ENCODE measurements at places on chromosomes 5 and 9.

DNA sequence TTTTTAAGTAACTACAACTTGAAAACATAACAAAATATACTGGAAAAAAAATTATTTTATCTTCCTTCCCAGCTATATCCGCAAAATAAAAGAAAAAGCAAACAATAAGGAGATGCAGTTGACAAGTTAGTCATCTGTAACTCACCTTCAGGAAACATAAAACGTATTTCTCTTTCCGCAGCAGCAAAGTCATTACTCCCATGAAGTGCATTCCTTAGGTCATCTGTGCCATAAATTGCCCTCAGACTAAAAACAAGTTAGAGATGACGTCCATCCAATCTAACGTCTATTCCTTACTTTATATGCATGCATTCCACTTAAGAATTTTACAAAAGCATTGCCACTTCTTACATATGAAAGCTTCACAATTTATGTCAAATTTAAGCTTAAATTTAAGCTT, 10.9 kb downstream of the NME5 start:
- no peak for DNase-seq

DNA sequence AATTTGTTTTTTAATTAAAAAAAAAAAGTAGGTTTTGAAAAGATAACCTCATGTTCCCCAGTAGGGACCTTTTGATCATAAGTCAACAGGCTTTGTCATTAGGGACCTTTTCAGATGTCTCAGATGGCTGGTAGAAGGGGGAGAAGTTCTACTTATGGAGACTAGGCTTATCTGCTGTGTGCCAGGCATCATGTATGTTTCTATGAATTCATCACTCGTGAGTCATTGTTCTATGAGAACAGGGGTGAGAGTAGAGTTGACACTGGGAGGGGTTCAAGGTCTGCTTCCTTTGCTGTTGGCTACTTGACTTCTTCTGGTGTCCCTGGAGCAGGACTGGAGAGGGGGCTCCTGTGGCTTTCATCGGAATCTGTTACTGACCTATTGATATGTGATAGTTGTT, 138.8 kb downstream of the KDM4C start:
- no peak for DNase-seq

GRCh38 chr5:54090495-54091120, 219.8 kb downstream of the ARL15 start:
- no peak for DNase-seq

- no peak for DNase-seq
Observed at GRCh38 chr5:38719916-38720315, 125.9 kb upstream of the OSMR start.

GRCh38 chr9:7315746-7316145, 483.8 kb downstream of the DMAC1 start:
- no peak for DNase-seq

DNA sequence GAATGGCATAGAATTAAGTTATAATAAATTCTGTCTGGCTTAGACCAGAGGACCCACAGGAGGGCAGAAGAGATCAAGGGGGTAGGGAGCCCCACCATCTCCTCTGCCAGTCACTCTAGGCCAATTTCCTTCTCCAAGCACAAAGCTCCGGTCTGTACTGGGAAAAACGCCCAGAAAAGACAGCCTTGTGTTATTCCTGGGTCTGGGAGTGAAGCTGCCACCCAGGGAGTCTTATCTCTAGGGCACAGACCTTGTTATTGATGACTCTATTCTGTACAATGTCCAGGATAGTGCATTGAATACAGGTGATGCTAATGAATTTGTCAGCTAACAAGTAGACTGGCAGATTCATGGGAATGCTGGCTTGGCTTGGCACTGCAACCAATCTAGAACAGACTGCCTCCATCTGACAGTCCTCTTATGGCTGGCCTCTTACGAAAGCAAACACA, 60.7 kb downstream of the MED27 start:
- no peak for DNase-seq

- DNase-seq: no peak
Observed at GRCh38 chr5:139862313-139862712, 66.7 kb downstream of the PSD2 start.

DNA sequence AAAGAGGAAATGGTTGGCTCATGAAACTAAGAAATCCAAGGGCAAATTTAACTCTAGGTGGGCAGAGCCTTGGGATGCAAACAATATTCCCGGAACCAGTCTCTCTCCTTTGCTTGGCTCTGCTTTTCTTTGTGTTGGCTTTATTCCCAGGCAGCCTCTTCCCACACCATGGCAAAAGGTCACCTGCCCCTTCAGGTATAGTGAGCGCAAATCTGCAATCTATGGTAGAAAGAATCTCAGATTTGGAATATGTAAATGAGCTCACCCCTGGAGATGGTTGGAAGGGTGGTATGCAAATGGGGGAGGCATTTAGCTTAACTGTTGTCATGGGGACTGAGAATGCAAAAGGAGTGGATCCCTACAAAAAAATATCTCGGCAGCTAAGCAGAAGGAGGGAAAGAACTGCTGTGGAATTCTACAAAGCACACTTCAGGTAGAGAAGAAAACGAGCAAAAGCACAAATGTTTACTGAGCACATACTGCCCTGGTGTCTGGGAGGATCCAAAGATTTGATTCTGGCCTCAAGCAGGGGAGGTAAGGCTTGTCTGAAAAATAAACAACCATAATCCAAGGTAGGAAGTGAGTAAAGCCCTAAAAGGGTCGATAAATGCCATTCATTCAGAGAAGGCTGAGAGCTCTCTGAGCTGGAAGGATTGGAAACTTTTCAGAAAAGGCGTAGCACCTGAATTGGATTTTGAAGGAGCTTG, 139.7 kb downstream of the TLE1 start:
- no peak for DNase-seq

GRCh38 chr5:139895647-139896046, 100.0 kb downstream of the PSD2 start:
- DNase-seq: no peak

GRCh38 chr5:132011622-132012343, at the start of gene ACSL6:
ACSL6 (minus strand) TSS chr5:132011658; CDS start chr5:132011553, 105 bp downstream.
- no peak for DNase-seq

DNA sequence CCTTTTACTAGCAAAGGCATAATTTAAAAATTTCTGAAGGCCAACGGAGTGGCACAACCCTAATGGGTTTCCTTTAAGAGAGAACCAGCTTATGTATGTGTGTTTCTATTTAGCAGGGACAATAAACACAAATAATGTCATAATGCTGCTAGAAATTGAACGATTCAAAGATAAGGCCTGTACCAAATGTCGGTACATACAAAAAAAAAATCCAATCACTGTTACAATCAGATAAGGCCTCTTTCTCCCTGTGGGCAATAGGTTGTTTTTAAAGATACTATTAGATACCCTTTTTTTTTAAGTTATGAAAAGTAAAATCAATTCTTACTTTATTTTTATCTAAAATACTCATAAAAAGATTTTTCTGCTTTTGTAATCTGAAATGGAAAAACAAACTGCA, 821.0 kb downstream of the PRELID2 start:
- DNase-seq: no peak

DNA sequence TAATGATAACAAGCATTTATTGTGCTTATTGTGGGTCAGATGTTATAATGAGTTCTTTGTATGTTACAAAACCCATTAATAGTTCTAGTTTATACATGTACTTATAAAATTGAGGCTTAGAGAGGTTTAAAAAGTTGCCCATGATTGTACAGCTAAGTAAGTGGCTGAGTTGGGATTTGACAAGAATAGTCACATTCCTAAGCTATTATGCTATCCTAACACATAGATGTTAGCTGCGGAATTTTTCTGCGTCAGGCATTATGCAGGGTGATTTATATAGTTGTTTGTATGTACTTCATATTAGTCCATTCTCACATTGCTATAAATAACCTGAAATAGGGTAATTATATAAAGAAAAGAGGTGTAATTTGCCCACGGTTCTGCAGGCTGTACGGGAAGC, 12.5 kb downstream of the COMMD10 start:
- no peak for DNase-seq

GRCh38 chr5:79107020-79107796, 4.4 kb upstream of the BHMT start:
- DNase-seq: no peak

GRCh38 chr5:73633060-73633459, 7.1 kb downstream of the ARHGEF28 start:
- no peak for DNase-seq

DNA sequence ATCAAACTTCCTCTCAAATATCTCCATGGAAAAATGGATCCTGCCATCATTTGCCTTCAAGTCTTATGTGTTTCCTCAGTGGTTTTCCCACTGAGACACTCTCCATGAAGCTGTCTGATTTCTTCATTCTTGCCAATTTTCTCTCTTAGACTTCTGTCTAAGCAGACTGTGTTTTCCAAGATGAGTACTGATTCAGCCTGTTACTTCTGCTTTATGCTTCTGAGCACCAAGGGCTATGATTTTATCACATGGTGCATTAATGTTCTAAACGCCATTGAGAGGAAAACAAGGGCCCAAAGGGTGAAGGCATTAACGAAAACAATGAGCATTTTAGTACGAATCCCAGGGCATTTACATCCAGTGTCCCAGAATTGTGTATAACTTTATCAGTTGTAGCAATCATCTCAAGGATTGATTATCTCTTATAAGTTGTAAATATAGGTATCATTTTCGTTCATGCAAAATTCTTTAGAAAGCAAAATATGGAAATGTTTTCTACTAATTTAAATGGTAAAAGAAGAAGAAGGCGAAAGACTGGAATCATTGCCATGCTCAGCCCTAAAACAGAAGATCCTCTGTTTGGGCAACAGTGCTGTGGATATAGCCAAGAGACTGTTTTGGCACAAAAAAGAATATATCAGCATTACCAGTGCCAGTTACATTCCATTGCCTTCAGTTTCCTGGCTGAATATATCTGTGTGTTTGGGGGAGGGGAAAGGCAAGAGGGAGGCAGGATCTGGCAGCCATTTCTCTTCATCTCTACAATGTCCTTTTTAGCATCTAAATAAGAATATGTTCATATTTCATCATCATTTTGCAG, 537.6 kb downstream of the ANXA1 start:
- no peak for DNase-seq

- no peak for DNase-seq
Observed at GRCh38 chr9:122265149-122265915, 650 bp downstream of the MRRF start.

- no peak for DNase-seq
Observed at GRCh38 chr5:95334900-95335538, 50.1 kb upstream of the MCTP1 start.

DNA sequence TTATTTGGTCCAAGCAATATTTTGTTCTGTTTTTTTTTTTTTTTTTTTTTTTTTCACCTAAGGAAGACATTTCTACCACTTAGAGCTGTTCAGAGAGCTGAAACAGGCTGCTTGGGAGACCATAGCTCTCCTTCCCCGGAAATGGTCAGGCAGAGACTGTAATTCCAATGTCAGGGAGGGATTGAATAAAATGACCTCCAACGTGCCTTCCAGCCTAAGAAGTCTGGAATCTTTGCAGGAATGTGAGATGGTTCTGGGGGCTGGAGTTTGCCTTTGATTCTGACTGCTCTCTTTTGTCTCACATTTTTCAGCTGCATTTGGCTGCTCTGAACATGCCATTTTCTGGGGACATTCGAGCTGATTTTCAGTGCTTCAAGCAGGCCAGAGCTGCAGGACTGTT, 38.3 kb upstream of the TGFBR1 start:
- no peak for DNase-seq

DNA sequence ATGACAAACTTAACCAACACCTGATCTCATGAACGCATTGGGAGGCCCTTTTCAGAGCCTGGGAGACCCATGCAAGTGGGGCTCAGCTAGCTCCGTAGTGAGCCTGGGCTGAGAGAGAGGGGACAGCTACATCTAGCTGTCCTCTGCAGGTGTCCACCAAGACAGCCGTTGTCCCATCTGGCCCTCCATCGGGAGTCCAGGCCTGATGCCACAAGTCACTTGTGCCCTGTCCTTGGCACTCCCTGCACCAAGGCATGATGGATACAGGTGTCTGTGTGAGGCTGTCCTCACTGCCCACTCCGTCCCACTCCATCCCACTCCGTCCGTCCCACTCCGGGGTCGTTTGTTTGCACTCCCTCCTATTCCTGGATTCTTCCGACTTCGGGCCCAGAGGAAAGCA, 2.5 kb upstream of the EDF1 start:
- no peak for DNase-seq

- DNase-seq: no peak
Observed at GRCh38 chr5:112681481-112681908, 56.2 kb upstream of the APC start.

DNA sequence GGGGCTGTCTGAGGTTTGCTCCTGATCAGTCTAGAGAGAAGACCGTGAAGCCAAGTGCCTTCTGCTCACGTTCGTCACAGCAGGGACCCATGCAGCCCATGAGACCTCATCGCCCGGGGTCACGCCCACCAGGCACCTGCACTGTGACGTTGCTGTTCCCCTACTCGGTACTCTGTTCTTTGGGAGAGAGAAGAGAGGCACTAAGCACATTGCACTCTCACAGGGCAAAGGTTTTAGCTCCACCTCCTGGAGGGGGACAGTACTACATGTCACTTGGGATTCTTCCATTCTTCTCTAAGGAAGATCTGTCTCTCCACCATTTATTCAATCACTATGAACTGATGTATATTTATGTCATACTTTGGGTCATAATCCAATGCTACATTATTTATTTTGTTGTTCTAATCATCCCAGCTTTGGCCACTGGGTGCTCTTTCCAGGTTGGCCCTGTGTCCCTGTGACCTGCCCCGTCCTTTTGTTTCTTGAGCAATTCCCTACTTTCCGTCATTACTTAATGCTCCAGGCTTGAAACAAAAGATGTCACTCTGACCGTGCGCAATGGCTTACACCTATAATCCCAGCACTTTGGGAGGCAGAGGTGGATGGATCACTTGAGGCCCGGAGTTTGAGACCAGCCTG, 31.4 kb upstream of the BRD3 start:
- DNase-seq: no peak

GRCh38 chr5:31889001-31889561, 250.2 kb downstream of the PDZD2 start:
- DNase-seq: no peak

DNA sequence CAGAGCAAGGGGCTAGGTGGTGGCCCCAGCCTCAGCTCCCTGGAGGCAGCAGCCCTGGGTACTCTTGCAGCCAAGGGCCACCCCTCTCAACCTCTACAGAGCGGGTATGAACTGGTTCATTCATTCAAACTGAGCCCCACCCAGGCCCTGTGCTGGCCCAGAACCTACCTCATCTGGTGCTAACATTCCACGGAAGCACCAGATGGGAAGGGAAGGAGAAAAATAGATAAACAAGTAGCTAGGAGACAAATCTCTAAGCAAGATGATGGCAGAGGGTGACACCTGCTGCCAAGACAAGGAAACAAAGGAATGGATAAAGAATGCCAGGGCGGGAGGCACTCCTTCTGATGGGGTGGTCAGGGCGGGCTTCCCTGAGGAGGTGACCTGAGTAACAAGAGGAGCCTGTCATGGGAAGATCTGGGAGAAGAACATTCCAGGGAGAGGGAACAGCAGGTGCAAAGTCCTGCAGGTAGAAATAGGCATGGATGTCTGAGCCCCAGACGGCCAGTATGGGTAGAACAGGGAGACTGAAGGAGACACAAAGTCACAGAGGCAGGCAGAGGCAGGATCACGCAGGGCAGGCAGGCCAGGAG, 6.1 kb downstream of the ST6GALNAC4 start:
- DNase-seq: no peak

Data from stimulated activated CD8-positive, alpha-beta memory T cell treated with anti-CD3 and anti-CD28 coated beads, Interleukin-15, amount 100 ng/mL, for 4 hours (primary cell).